ENCODE measurements at places on chromosomes 16 and 17.
A peak's percentile ranks its signal among the peaks of the same experiment; 100 is the strongest.

DNA sequence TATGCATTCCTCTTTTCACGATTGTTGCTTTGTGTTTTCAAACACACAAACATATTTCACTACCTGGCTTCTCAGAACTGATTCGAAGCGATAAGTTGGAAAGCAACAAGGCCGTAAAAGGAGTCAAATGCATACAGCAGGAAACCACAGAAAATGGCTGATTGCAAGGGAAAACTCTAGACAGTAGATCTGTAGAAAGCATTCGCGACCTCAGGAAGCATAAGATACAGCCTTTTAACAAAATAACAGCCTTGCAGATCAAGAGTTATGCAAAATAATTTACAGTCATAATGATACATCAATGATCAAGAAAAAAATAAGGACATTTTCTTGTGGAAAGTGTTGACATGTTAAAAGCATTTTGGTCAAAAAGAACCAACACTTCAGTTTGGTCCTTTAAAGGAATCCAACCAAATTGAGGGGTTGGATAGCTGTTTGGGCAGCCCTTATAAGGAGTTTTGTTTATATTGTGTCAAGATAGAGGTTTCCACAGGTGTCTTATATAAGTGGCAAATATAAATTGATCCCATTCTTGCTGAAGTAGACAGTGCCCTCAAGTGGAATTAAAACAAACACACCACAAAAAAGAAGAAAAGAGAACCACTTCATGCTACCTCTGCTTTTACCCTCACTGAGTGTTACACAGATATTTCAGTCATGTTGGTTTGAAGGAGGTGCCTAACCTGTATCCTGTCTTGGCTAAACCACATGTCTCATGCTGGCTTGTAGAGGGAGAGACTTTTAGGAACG, 5.5 kb downstream of the CYLD start:
- peak; percentile 84 for DNase-seq

- no peak for DNase-seq
Measured at GRCh38 chr16:66070140-66070917, 296.2 kb upstream of the CDH5 start.

DNA sequence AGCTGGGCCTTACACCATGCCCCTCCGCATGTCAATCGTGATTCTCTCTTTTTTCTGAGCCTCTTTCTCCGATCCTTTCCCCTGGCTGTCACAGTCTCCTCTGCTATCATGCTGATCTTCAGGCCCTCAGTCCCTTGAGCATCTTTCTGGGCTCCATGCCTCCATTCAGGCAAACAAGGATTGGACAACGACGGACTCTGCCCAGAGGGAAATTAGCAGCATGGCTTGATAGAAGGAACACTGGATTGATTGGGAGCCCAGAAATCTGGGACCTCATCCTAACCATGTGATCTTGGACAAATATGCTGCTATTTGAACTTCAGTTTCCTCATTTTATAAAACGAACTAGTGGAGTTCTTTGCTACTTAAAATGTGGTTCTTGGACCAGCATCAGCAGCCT, 19.6 kb upstream of the PHF12 start:
- no peak for DNase-seq

- DNase-seq, result no peak
Measured at GRCh38 chr17:66968916-66969315, 4.4 kb downstream of the CACNG4 start.

DNA sequence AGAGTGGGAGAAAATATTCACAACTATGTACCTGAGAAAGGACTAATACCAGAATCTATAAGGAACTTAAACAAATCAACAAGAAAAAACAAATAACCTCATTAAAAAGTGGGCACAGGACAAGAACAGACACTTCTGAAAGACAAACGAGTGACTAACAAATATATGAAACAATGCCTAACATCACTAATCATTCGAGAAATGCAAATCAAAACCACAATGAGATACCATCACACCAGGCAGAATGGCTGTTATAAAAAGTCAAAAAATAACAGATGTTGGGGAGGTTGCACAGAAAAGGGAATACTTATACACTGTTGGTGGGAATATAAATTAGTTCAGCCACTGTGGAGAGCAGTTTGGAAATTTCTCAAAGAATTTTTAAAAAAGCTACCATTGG, 83.5 kb upstream of the WSCD1 start:
- DNase-seq, result no peak

GRCh38 chr17:5096731-5097100, 15.0 kb downstream of the ZNF232 start:
- DNase-seq, result peak; percentile 19

GRCh38 chr16:19169082-19169639, 1.1 kb downstream of the SYT17 start:
- DNase-seq, result no peak

DNA sequence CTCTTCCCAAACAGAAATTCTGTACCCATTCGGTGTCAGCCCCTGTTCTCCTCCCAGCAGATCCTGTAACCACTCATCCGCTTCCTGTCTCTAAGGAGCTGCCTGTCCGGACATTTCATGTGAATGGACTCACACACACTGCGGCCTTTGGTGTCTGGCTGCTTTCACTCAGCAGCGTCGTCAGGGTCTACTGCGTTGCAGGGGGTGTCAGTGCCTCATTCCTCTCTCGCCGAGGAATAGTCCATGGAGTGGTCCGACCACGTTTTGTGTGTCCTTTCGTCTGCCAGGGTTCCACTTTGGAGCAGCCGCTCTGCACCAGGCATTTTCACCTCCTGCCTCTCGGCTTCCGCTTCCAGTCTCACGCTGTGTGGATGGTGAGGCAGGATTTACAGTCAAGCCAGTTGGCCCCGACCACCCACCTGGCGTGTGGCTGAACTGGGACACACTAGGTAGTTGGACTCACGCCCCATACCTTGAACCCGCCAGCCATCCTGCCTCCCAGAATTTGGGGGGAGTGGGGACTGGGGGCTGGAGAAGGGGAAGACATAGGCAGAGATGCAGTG, 188.2 kb upstream of the CIBAR2 start:
- no peak for DNase-seq

DNA sequence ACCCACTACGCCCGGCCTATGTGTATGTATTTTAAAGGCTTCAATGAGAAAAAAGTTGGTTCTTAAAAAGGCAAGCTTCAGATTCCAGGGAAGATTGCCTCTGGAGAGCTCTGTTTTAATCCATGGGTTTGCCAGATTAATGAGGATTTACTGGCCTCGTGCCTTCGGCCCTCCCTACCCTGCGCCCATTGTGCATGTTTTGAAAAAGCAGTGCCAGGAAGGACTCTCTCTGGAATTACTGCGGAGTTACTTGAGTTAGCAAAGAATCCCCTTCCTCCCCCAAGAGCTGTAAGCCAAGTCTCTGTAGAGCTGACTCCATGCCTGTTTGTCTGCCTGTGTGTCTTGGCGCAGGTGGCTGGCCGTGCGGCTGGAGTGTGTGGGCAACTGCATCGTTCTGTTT, 98.9 kb downstream of the ABCC6 start:
- no peak for DNase-seq

- no peak for DNase-seq
Measured at GRCh38 chr17:8822401-8823035, 23.4 kb upstream of the MFSD6L start.

- peak; percentile 19 for DNase-seq
Measured at GRCh38 chr16:79632289-79632688, 31.8 kb upstream of the MAF start.

DNA sequence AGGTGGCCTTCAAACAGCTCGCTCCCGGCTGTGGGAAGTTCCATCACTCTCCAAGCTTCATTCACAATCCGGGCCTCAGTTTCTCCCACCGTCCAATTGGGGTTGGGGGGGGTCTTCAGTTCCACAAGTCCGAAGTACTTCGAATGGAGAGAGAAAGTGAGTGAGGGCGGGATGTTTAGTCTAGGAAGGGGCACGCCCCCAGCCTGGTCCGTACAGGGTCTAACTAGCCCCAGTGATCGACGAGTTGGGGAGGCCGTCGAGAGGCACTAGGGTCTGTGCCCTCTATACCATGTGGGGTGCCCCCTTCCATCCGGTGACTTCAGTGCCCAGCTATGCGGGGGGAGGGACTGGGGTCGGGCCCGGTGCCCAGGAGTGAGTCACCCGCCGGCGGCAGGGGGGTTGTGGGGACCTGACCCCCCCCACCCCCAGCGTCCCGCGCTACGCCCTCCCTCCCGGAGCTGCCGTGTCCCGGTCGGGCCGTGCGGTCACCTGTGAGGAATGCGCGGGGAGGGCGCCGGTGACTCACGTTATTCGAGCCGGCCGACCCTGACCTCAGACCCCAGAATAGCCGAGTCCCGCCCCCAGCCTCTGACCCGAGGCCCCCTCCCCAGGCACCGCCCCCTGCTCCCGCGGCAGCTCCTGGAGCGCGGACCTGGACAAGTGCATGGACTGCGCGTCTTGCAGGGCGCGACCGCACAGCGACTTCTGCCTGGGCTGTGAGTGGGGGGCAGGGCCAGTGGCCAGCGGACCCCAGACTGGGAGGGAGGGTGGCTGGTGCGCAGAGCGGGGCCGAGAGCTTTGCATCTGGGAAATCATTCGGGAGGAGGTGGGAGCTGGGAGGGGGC, 658 bp downstream of the TNFRSF12A start:
- peak; percentile 68 for DNase-seq

- DNase-seq, result no peak
Measured at GRCh38 chr16:1949507-1949906, 5.0 kb downstream of the RPL3L start.

DNA sequence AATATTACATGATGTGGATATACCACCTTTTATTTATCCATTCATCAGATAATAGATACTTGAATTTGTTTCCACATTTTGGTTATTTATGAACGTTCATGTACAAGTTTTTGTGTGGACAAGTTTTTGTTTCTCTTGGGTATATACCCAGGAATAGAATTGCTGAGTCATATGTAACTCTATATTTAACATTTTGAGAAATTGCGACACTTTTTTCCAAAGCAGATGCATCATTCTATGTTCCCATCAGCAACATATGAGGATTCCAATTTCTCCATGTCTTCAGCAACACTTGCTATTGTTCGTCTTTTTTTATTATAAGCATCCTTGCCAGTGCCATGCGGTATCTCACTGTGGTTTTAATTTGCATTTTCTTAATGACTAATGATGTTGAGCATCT, 93.9 kb downstream of the GSG1L start:
- no peak for DNase-seq

DNA sequence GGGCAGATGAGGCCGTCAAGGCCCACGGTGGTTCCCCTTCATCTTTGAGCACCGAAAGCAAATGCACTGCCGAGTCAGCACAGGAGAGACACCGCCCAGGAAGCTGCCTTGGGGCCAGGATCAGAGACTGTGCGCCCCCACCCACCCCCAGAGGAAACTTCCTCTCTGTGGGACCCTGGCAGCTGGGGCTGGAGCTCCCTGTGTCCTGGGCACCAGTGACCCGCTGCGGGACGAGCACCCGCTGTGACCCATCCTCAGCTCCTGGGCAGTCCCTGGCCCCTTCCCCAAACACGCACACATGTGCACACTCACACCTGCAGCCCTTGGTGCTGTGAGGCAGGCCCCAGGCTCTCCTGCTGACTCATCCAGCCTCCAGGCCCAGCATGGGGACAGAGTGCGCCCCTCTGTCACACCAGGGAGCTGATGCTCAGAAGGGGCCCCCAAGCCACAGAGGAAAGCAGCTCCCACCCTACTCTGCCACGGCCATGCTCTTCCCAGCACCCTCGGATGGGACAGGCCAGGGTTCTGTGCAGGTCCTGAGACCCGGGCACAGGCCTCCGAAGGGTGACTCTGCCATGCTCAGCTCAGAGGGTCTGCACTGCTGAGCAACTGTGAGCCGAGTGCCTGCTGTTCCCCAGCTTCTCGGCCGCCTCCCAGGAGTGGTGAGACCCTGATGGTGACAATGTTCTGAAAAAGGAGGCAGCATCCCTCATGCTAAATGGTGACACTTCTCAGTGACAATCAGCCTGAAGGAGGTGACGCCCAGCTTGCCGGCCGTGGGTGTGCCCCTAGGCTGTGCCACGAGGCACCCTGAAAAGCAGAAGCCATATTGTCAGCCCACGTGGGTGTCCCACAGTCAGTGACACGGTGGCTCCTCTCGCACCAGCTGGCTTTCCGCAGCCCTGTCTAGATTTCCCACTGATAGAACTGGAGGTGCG, 3.6 kb downstream of the PIEZO1 start:
- DNase-seq, result peak; percentile 90

DNA sequence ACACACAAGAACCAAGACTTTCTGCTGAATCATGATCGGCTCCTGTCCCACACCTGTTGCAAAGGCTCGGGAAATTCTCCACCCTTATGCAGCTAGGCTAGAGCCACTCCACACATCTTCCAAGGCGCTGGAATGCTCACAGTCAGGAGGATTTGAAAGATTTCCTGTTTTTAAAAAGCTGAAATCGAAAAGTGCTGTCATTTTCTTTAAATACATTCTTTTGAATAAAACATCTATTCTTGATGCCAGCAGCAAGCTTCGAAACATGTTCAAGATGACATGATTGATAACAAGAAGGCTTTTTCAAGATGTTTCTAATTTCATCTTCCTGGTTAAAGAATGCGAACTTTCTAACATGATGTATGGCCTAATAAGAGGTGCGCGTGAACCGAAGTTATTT, 219.7 kb upstream of the CDH5 start:
- no peak for DNase-seq

DNA sequence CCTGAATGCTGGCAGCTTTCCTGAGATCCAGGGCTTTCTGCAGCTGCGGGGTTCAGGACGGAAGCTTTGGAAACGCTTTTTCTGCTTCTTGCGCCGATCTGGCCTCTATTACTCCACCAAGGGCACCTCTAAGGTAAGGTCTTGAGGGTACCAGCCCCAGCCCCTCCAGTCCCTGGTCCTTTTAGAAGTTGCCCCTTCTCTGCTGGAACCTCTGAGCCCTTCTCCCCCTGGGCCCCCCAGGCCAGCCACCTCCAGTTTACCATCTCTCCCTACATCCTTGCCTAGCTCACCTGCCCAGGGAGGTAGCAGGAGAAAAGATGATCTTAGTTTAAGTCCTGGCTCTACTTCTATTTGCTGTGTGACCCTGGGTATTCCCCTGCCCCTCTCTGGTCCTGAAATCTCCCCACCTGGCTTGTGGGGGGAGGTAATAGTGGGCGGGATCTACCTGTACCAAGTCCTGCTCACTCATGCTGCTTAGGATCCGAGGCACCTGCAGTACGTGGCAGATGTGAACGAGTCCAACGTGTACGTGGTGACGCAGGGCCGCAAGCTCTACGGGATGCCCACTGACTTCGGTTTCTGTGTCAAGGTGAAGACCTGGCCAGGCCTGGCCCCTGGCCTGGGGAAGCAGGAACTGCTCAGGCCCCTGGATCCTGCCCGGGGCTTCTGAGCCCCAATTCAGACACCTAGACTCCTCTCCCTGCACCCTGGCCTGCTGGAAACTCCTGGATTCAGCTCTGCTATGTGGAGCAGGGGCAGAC, 6.5 kb downstream of the GRB7 start:
- no peak for DNase-seq

- peak; percentile 39 for DNase-seq
Measured at GRCh38 chr16:457732-458400, 32.4 kb downstream of the RAB11FIP3 start.

- peak; percentile 55 for DNase-seq
Measured at GRCh38 chr17:62627904-62628633, 599 bp downstream of the MRC2 start.

- peak; percentile 20 for DNase-seq
Measured at GRCh38 chr17:73560661-73561060, 83.6 kb downstream of the SDK2 start.

All from hematopoietic multipotent progenitor cell treated with erythropoietin and hydrocortisone succinate and interleukin-3 and kit ligand, for 4 days (in vitro differentiated cells).